NCI-H345 (cell line): ENCODE measurements at places on chromosomes 7 and 10.

- no peak for DNase-seq
These were observed 508.7 kb upstream of the SEMA3D start for GRCh38 chr7:85695533-85695932.

DNA sequence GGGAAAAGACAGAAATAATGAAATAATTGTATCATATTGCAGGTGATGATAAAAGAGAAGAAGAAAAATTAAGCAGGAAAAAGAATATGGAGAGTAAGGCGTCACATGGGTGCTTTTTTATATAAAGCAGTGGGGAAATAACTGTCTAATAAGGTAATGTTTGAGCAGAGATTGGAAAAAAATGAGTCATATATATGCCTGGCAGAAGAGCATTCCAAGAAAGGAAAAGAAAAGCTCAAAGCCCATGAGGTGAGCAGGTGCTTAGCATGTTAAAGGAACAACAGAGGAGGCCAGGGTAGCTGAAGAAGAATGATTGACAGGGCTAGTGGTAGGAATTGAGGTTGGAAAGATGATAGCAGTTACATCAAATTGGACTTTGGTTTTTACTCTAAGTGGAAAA is 739.5 kb downstream of the SORCS1 start:
- DNase-seq: no peak

GRCh38 chr7:38328814-38329213 is 55.4 kb upstream of the TARP start:
- no peak for DNase-seq

DNA sequence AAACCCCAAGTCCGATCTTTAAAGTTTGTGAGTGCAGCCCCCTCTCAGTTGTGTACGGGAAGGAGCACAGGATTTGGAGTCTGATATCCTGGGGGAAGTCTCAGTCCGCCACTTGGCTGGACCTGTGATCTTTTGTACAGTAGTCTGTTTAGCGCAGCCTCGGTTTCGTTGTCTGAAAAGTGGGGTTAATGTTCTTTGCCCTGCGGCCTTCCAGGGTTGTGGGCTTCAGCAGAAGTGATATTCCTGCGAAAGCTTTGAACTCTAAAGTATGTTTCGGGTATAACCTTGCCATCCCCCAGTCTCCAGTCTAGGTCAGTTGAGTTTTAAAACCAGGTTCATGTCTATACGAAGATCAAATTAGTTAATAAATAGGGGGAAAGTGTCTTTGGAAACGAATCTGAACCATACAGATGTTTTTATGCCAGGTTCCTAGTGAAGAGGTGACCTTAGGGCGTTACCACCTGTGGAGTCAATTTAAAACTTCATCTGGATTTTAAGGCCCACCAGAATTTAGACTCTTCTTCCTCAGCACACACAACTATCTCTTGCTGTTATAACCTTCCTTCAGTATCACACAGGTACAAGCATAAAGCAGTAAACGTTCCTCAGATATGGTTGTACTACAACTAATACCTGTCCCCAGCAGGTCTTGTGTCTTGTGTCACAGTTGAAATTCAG is 904 bp downstream of the R3HCC1L start:
- DNase-seq: peak; percentile 2

GRCh38 chr7:75595766-75596165 is 103.6 kb downstream of the SPDYE5 start:
- no peak for DNase-seq

DNA sequence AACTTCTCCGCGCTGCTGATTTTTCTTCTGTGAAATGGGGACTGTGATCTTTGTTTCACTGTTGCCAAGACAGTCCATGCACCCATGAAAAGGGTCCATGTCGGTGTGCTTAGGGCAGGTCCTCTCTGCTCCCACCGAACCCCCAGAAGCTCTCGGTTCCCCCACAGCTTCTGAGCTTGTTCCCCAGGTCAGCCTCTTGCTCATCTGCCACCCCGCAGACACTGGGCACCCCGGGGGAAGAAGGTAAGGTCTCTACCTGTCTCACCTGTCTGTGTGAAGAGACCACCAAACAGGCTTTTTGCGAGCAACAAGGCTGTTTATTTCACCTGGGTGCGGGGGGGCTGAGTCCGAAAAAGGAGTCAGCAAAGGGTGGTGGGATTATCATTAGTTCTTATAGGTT is 66.2 kb upstream of the NANOS1 start:
- no peak for DNase-seq

DNA sequence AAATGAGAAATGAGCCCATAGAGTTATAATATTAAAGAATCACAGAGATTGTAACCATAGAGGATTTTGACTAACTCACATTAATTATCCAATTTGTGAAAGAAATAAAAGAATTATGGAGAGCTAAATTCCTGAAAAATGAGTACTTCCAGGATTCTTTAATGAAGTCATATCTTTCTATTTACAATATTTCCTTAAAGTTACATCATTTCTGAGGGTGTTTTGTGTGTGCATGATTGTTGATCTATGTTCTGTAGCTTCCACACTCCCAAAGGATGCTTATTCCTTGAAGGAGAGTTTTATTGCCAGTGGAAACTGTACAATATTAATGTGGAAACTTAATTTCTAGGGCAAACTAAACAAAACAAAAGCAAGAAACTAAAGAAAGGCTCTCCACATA is 299.6 kb downstream of the MDFIC start:
- no peak for DNase-seq

DNA sequence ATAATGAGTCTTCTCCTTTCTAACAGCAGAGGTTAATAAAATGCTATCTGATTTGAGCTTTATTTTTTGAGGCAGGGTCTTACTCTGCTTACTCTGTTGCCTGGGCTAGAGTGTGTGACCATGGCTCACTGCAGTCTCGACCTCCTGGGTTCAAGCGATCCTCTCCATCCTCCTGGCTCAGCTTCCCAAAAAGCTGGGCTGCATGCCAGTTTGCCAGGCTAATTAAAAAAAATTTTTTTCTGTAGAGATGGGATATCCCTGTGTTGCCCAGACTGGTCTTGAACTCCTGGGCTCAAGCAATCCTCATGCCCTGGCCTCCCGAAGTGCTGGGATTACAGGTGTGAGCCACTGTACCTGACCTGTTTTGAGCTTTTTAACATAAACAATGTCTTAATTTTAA is 56.7 kb downstream of the SCD start:
- no peak for DNase-seq

- DNase-seq: no peak
These were observed 219.5 kb downstream of the KIAA1217 start for GRCh38 chr10:24428410-24428782.

GRCh38 chr10:77084431-77085144 is 553.0 kb downstream of the KCNMA1 start:
- DNase-seq: no peak

- DNase-seq: peak; percentile 34
These were observed 3.6 kb upstream of the HTR5A start for GRCh38 chr7:155066417-155066950.

GRCh38 chr10:80187465-80188409 is 17.6 kb downstream of the ANXA11 start:
- peak; percentile 78 for DNase-seq

DNA sequence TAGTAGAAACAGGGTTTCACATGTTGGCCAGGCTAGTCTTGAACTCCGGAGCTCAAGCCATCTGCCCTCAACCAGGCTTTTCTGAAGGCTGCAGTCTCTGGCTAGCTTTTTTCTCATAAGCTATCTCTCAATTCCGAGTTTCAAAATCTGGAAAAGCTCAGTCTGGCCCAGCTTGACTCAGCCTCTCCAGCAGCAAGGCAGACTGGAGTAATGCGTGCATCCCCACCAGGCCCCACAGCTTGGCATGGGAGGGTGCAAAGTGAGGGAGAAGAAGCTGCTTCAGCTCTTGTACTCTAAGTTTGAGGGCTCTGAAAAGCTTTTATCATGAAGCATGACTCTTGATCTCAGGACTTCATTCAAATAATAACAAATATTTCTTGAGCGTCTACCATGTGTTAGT is 4.8 kb downstream of the DHTKD1 start:
- DNase-seq: no peak

- peak; percentile 1 for DNase-seq
These were observed 259.8 kb downstream of the GLI3 start for GRCh38 chr7:41977151-41977651.

DNA sequence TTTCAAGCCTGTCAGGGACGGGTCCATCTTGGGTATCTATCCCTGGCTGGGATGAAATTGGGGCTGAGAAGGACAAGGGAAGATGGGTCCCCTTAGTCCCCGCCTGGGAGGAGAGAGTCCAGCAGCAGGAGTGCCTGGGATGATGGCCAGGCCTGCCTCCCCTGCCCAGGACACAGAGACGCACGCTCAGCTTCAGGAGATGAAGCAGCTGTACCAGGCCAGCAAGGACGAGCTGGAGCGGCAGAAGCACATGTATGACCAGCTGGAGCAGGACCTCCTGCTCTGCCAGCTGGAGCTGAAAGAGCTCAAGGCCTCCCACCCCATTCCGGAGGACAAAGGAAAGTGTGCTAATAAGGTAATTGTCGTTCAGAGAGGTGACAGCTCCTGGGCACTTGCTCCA is 15.4 kb downstream of the CCDC136 start:
- DNase-seq: no peak

GRCh38 chr10:17209302-17209701 is 7.8 kb upstream of the TRDMT1 start:
- no peak for DNase-seq

GRCh38 chr7:42104231-42104630 is 132.8 kb downstream of the GLI3 start:
- DNase-seq: no peak

DNA sequence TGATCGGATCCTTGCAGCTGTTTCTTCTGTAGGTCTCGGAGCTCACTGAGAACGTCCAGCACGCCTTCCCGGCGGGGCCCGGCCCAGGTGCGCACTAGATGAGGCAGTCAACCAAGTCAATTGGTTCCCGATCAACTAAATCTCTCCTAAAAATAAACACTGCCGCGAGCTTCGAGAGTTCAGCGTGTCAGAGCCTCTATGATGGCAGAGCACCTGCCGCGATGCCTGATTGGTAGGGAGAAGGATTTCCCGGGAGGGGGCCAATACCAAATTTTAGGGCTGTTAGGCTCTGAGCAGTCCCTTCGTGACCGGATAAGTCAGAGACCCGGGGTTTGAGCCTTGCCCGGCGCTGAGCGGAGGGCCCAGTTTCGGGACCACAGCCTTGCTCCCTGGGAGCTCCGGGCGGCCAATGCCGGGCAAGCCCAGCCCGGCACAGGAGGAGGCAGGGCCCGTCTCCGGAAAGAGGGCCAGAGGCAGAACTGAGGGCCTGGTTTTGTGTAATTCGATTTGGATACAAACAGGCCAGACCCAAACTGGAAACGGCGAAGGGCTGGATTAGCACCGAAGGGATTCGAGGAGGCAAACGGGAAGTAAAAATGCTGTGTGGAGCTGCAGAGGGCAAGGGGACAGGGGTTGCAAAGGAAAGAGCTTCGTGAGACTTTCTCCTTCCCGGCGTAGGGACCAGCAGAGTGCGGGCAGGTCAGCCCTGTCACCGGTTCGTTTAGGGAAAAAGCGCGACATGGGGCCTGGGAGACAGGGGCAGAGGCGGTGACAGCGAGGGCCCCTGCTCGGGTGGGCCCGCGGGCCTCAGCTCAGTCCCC is 569 bp downstream of the SLC26A5 start:
- no peak for DNase-seq

- DNase-seq: no peak
These were observed 292.4 kb upstream of the MKLN1 start for GRCh38 chr7:131035088-131035770.

DNA sequence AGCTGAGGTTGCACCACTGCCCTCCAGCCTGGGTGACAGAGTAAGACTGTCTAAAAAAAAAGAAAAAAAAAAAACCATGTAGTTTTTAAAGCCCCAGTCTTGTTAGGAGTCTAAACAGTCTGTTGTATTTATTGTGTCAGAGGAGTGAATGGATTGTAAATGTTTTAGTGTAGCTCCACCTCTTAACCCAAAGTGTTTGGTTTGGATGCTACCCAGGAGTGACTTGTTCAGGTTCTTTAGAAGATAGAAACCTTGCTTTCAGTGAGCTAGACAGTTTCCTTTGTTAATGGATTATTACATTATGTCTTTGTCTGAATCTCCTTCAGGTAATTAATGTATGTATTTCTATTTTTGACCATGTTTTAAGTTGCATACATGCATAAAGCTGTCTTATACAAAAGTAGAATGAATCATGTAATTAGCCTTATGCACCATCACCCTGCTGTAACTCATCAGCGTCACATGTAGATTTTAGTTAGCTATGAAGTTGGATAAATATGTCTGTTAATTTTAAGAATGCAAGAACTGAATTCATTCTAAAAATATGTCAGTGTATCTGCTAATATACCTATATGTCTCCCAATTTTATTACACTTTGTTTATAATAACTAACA is 97.7 kb downstream of the TAF3 start:
- DNase-seq: peak; percentile 39

DNA sequence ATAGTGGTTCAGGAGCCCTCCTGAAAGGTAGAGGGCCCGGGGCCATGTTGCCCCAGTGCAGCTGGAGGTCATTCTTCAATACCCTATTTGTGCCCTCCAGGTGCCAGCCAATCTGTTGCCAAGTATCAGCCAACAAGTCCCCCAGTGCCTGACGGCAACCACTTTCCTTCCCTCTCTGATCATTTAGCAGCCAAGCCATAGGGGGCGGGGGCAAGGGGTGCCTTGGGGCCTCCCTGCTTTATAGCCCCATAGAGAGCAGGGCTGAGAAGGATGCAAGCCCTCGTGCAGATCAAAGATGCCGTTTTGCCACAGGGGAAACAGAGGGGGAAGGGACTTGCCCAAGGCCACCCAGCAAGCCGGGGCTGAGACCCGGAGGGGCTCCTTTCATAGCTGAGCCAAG is 149.0 kb upstream of the CHST15 start:
- DNase-seq: no peak

DNA sequence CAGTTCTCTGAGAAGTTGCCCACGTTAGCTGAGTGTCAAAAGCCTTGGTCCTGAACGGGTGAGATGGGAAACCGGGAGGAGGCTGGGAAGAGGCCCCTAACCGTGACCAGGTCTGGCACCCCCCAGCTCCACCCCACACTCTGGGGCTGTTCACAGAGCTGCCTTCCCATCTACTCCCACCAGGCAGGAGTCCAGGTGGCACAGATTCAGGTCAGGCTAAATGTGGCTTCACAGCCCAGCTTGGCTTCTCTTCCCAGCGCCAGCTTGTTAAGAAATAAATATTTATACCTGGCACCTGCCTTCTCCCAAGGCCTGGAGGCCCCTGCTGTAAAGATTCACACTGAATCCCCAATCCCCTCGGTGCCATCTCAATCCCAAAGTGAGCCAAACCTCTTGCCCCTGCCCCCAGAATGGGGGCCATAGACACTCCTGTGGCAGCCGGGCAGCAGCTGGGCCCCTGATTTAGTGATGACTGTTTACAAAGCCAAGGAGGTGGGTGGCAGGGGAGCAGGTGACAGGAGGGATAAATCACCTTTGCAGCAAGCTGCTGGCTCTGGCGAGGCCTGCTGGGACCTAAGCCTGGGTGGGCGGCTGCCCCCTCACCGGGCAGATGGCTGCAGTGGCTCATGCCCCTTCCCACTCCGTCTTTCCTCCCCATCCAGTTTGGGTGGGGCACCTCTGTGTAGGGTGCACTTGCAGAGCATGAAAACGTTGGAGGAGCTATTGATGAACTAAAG is 72.5 kb downstream of the GOLGA7B start:
- no peak for DNase-seq
